Stimulated activated naive CD4-positive, alpha-beta T cell treated with Interleukin-2 at 50 U/mL for 16 hours (primary cell): ENCODE measurements at places on chromosomes 5 and 9.

DNA sequence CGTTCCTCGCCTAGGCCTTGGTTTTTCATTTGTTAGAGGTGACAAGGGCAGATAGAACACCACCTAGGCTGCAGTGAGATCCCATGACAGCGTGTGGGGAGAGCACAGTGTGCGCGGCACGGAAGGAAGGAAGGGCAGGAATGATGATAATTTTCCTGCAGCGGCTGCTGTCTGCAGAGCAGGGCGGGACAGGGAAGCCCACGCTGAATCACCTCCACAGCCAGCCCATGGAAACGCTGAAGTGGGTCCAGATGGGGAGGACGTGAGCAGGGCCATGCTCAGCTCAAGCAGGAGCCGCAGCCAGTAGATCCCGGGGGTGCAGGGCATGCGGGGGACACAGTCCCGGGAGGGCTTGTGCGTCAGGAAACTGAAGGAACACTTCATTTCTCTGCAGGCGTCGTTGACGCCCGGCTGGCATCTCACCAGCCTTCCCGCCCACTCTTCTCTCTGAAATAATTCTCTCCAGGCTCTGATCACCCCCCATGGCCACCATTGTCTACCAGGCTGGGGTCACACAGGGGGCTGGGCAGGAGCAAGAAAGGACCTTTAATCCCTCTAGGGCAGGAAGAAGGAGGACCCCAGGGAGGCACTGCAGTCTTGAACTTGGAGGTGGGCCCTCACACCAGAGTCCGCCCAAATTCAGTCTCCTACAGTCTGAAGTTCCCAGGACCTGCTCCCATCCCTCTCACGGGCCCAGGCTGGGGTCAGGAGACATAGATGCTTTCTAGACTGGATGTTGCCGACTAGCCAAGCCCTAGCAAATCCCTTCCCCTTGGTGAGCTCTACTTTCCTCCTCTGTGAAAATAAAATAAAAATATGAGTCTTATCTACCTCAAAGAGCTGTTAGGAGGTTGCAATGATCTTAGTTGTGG, 20.9 kb upstream of the SYNPO start:
- no peak for DNase-seq

- DNase-seq, result no peak
Observed at GRCh38 chr5:15376803-15377202, 123.2 kb upstream of the FBXL7 start.

- no peak for DNase-seq
Observed at GRCh38 chr5:3100921-3101551, 349.6 kb upstream of the IRX2 start.

GRCh38 chr5:172162323-172162986, 25.6 kb downstream of the STK10 start:
- DNase-seq, result no peak

GRCh38 chr5:75465480-75465879, 45.9 kb downstream of the CERT1 start:
- no peak for DNase-seq

DNA sequence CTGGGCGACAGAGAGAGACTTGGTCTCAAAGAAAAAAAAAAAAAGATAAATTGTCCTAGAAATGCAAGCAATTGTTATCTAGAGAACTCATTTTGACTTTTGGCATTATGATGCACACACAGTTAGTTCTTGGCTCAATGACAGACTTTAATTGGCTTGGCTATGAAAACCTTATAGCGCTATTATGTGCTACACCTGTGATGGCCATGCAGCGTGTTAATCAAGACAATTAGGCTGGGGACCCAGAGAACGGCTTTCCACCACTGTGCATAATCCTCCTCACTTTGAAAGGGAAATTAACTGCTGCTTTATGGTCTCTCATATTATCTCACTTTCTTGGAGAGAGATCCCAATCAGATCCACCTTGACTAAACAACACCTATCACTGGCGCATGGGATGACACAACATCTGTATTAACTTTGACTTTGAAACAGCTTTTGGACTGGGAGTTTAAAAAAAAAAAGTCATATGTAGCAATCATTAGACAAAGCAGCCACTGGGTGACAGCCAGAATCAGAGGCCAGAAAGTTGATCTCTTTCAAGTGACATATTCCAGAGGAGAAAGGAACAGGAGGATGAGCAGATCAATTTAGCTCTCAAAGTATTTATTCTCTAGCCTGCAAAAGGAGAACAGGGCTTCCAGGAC, 132.5 kb downstream of the PPP2R2B start:
- no peak for DNase-seq

DNA sequence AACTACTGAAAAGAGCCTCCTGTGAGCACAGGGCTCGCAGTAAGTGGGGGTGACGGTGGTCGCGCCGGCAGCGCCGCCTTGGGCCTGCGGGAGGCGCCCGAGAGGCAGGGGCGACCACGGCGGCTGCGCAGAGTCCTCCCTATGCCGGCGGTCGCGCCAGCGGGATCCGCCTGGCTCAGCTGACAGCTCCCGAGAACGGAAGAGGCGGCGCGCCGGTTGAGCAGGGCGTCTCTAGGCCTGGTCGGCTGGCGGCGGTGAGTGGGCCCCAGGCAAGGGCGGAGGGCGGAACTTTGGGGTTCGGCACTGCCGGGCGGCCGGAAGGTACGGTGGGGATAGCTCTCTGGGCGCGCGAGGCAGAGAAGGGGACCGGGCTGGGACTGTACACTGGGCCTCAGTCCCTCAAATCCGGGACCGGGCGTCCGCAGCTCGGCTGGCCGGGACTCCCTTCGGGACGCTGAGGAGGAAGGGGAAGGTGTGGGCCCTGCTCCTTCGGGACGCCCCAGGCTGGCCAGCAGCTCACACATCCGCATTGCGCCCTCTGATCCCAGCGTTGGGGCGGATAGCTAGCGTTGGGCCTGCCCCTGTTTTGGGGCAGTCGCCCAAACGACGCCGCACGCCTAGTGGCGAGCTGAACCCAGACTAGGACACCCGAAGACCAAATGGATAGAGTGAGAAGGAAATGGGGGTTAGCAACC, at the start of gene RNF14:
Gene RNF14 (plus strand): TSS at position 192 of the 695 bp plus-strand sequence. CDS start 4,484 bp downstream, outside the sequence.
- peak; percentile 95 for DNase-seq

DNA sequence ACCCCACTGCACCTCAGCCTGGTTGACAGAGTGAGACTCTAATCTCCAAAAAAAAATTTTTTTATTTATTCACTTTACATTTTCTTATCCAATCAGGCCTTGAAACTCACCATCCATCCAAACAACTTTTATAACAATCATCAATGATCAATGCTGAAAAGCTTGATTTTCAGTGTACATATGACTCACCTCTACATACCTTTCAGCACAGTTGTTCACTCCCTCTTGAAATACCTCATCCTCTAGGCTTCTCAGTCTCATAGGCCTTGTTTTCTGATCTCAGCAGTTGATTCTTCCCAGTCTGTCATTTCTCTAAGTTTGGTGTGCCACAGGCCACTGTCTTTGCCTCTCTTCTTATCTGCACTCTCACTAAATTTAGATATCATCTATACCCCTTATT, 36.2 kb downstream of the GRIN3A start:
- no peak for DNase-seq

DNA sequence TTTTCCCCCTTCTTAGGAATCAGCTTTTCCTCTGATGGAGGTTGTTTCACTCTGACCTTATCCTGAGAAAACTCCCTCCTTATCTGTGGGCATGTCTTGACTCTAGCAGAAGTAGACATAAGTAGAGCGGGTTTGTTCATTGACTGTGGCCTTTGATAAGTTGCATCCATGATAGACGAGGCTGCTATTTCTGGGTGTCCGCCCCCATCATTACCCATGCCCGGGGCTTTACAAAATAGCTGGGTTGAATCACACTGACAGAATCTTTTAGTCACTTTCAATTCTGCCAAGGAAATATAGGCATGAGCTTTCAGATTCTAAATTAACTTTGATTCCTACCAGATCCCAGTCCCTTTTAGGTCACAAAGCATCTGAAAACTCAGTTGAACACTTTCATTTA, 223.8 kb downstream of the SEC61B start:
- no peak for DNase-seq
